ENCODE measurements at places on chromosomes 11 and 22.

DNA sequence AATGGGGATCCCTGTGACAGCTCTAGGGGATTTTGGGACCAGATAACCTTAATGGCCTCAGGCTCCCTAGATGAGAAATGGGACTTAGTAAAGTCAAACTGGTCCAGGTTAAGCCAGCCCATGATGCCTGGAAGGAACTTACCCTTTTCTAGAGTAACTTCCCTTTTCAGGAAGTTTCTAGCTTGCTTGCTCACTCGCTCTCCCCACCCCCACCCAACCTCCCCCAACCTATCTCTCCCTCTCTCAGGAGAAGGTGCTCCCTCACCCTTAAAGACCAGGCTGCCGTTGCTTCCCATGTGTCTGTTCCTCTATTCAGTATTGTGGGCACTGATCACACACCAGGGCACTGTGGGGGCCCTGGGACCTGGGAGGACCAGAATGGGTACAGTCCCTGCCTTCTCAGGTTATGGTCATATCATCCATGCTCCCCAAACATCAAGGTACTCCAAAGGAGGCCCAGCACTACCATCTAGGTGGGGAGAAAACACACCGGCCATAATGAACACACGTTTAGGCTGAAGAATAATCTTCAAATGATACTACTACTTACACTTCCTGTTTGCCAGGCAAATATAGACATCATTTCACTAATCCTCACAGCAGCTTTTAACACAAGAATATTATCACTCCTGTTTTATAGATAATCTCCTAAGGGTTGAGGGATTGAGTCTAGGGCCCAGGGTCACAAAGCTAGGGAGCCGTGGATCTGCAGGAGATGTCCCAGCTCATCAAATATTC, 18.2 kb downstream of the KCNQ1OT1 start:
- DNase-seq: no peak

GRCh38 chr22:43440556-43440955, 28.7 kb downstream of the MPPED1 start:
- no peak for DNase-seq

- no peak for DNase-seq
Observed at GRCh38 chr22:42816336-42816735, 40.7 kb downstream of the ARFGAP3 start.

GRCh38 chr11:36086366-36086765, 142.5 kb downstream of the LDLRAD3 start:
- no peak for DNase-seq

GRCh38 chr22:50072167-50072555, 13.1 kb downstream of the MLC1 start:
- no peak for DNase-seq

DNA sequence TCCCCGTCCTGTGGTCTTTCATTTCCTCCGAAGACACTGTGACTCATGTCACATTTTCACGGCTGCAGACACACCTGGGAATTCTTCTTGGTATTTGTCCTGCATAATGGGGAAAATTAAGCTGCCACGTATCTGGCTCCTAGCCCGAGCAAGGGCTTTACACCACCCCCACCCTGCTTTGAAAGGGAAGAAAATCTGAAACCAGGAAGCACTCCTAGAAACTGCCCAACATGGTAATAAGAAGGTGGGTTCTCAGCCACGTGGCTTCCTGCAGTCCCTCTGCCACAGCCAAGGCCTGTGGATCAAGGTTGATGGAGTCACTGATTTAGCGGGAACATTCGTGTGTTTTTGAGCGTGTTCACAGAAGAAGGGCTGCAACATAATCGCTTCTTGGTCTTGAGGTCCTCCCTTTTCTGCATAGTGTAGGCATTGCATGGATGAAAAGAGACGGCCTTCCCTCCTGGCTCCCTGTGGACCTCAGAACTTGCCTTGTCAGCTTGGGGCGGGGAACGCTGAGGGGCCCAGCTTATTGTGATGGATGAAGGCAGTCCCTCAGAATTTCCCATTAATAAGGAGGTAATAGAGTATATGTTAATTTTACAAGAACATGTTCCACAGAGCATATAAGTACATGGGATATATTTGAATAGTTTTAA, 292.0 kb downstream of the NTM start:
- no peak for DNase-seq

DNA sequence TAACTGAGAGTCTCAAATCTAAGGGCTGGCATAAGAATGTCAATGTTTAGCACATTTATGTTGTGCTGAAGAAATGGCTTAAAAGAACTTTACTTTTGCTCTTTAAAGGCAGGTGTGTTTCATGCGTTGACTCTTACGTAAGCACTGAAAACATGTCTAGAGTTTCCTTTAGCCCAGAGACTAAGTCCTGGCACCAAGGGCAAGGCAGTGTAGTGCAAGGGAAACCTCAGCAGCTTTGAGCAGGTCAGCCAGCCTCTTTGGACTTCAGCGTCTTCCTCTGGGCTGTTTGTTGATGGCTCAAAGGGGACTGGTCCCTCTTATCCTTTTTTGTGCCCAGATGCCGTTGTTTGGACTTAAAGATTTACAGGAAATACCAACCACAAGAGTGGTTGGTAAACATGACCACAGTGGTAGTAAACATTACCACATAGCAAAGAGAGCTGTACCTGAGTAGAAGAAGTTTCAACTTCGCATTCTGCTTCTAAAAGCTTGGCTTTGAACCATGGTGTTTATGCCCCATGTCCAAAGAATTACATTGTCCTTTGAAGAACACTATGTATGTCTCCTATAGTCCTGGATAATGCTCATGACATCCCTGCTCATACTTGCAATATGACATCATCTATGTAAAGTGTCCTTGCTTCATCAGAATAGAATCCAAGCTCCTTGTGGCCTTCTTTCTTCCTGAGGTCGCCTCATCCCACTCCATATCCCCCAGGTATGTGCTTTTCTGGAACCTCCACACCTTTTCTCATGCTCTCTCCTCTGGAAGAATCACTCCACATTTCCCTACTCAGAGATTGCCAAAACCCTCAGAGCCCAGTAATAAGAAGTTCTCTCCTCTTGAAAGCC, 23.5 kb downstream of the TENM4 start:
- no peak for DNase-seq

DNA sequence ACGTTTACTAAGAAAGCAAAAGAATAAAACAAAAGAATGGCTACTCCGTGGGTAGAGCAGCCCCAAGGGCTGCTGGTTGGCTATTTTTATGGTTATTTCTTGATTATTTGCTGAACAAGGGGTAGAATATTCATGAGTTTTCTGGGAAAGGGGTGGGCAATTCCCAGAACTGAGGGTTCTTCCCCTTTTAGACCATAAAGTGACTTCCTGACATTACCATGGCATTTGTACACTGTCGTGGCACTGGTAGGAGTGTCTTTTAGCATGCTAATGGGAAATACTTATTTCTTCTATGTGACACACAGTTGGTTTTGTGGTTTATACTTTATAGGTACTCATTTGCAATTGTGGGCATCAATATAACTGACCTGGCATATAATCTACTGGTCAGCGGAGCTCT, 56.3 kb downstream of the SLN start:
- no peak for DNase-seq

GRCh38 chr22:24433828-24434470, 6.5 kb downstream of the ADORA2A start:
- DNase-seq: no peak

DNA sequence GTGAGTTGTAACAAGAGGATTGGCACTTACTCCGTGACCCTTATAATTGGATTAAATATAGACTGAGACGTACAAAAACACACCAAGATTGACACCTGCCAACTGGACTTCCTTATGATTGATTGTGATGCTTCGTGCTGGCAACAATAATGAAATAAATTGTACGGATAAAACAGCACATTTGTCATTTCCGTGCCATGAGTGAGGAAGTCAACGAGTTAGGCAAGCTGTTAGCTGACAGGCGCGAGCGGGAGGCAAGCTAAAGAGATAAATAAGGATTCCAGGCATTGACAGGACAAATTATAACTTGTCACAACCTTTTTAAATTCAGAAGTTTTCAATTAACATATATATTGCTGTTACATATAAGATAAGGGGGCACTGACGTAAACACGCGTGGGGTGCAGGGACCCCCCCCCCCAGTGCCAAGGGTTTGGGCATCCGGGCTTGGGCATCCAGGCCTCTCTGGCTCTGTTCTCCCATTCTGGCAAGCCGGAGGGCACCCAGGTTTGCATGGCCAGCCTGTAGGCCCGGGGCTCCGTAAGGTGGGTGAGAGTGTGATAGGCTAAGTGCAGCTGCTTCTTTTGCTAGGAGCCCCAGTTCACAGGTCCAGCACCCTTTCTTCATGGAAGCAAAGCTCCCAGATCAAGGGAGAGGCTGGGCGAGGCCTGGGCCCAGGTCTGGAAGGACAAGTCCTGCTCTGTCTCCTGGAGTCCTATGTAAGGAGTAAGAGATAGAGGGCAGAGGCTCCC, 11.2 kb upstream of the PAX6 start:
- DNase-seq: no peak

DNA sequence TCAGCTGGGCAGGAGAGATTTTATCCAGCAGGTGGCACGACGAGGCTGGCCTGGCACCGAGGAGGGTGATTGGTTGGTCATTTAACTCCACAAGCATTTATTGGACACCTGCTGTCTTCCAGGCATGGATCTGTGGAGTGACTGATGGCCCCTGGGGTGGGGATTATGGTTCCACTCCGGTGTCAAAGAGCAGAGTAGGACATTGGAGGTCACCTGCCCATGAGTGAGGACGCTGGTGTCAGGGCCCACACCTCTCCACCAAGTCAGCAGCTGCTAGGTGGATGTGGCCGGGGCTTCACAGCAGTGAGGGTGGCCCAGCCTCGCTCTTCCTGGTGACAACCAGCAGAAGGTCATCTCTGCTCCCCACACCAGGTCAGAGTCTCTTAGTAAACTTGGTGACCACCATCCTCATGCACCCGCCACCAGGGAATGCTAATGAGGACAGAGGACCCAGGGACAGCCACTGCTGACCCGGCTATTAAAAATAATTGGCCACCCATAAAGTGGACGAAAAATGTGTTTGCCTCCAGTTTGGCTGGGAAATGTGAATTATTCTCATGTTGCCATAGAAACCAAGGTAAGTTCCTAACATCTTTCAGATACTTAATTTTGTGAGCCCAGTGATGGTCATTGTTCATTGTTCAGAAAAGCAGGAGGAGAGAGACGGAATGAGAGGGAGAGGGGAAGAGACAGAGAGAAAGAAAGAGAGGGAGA, 428.7 kb downstream of the TBC1D22A start:
- DNase-seq: no peak

DNA sequence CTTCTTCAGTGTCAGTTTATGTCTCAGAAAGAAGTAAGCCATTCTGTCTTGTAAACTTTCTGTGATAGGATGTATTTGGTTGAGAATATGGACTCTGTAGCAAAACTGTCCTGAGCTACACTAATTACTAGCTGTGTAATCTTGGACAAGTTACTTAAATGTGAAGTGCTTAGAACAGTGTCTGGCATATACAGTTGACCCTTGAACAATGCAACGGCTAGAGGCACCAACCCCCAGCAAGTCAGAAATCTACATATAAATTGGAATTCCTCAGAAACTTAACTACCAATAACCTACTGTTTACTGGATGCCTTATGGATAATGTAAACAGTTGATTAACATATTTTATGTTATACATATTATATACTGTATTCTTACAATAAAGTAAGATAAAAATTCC, 68.7 kb upstream of the GRK2 start:
- DNase-seq: no peak

GRCh38 chr11:6012035-6012668, 5.4 kb upstream of the OR56A4 start:
- no peak for DNase-seq

DNA sequence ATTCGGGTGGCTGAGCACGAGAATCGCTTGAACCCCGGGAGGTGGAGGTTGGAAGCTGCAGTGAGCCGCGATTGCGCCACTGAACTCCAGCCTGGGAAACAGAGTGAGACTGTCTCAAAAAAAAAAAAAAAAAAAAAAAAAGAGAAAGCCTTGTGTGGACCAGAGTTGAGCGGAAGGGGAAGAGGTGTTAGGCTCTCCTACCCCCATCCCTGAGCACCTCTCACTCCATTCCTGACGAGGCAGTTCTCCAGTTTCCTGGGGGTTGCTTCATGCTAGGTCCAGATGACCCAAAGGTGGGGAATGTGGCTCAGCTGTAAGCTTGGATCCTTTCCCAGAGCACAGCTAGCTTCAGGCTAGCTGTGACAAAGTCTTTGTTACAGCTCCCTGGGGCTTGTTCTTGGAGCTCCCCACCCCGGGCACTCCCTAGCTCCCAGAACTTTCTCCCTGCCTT, 8.8 kb upstream of the DNAL4 start:
- DNase-seq: no peak

- DNase-seq: no peak
Observed at GRCh38 chr22:40712311-40712710, 33.0 kb downstream of the MCHR1 start.

Measured in activated T-helper 1 cell treated with anti-CD3 and anti-CD28 coated beads, Interleukin-2, amount 50 U/mL, for 16 hours (primary cell).